Occipital lobe (tissue), 3 donors: ENCODE measurements at places on chromosomes 2 and 18.

- peak; percentile 70 for DNase-seq
Measured at GRCh38 chr2:61536572-61537276, 1.4 kb downstream of the XPO1 start.

DNA sequence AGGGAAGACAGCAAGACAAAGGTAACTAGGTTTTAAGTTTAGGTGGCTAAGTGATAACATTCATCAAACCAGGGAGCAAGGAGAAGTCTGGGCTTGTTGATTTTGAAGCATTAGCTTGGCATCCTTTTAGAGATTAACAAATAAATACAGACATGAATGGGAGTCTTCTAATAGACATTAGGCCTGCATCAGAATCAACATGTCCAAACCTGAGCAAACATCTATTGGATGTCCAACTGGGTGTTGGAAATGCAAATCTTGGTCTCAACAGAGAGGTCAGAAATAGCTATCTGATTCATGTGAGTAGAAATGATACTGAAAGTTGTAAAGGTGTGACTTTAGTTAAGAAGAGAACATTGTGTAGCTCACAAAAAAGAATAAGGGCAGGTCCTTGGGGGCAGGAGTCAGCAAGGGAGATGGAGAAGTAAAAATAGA is 85.5 kb upstream of the RND3 start:
- DNase-seq: no peak

DNA sequence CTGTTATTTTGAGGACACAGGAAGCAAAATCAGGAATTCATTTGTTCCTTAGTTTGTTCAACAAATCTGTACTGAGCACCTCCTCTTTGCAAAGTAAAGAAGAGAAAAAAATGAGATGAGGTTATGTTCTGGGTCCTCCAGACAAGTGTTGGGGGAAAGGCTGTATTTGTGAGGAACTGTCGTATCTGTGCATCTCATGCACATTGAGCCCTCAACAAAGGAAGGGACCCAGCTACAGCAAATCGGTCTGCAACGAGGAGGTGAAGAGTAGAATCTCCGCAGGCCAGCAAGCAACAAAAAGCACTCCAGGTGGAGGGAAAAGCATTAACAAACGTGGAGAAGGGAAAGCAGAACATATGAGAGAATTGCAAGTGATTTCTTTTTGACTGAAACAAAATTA is 143.0 kb upstream of the CYP1B1 start:
- DNase-seq: no peak

GRCh38 chr2:72139874-72140620 is 7.6 kb downstream of the CYP26B1 start:
- no peak for DNase-seq

GRCh38 chr2:26900831-26901321 is 52.9 kb downstream of the DPYSL5 start:
- DNase-seq: no peak

DNA sequence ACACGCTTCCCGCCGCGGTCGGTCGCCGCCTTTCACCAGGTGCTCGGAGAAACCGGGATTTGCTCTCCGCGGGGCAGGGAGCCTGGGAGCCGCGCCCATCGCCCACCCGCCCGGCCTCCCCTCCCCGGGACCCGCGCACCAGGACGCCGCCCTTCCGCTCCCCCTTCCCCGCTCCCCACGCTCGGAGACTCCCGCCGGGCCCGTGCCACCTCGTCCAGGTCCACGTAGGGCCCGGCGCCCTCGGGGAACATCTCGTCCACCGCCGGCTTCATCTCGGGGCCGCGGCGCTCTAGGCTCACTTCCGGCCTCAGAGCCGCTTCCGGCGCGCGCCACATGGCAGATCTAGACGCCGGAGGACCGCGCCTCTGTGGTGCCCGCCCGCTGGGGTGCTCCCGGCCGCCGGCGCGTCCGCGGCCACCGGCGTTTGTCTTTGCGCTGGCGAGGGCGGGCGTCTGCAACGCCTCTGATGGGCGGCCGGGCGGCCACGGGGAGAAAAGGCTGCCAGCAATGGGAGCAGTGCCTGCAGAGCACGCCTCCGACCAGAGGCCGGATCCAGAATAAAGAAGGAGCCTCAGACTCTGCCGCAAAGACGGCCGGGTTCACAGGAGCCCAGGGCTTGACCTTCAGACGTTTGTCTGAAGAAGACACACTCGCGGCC is at the start of gene COPS9:
Gene COPS9, minus strand, starts transcription at position 293 of the 658 bp plus-strand sequence. Its CDS starts 21 bp downstream, at position 272.
- peak; percentile 82 for DNase-seq
